ENCODE measurements at places on chromosomes 1 and 21.
A peak's percentile ranks its signal among the peaks of the same experiment; 100 is the strongest.

DNA sequence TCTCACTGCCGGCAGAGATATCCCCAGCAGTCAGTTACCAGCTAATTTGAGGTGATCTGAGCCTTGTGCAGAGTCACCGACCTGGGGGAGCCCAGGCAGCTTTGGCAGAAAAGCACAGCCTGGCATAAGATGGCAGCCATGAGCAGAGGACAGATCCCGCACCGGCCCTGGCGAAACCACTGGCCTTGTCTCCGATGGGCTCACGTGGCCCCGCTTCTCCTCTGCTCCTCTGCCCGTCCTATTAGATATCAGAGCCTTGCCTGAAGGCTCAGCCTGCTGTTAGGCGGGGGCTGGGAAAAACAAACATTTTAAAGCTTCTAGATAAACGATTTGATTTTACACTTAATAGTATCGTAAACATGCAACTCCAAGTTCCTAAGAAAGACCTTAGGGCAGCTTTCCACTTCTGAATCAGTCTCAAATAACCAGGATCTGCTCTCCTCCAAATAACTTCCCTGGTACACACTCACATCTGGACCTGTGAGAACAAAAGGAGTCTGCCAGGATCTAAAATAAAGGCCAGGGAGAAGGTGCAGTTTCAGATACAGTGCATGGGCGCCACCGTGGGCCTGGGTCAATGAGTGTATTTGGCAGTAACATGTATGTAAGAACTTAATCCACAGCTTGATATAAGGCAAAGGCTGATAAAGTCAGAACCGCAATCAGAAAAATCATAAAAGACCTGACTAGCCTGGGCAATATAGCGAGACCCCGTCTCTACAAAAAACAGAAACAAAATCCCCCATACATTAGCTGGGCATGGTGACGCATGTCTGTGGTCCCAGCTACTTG lies 10.0 kb downstream of the EDARADD start:
- DNase-seq: no peak

DNA sequence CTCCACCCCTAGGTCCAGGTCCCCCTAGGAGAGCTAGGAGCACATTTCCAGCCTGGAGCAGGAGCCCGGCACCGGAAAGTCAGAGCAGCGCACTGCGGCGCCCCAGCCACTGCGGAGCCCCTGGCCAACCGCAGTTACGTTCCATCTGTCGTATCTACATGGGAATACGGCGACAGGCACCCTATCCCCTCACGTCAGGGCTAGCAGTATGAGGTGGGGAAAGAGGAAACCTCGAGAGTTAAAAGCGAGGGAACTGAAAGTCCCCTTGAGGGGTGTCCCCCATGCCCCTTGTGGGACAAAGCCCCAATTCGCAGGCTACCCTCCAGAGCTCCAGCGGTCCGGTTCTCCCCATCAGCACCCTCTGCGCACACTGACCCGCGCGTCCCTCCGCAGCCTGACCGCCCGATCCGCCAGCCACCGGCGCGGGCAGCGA lies 995 bp downstream of the COLGALT2 start:
- no peak for DNase-seq

- DNase-seq: peak; percentile 49
Observed at GRCh38 chr21:40386294-40386911, 460.6 kb downstream of the DSCAM start.

DNA sequence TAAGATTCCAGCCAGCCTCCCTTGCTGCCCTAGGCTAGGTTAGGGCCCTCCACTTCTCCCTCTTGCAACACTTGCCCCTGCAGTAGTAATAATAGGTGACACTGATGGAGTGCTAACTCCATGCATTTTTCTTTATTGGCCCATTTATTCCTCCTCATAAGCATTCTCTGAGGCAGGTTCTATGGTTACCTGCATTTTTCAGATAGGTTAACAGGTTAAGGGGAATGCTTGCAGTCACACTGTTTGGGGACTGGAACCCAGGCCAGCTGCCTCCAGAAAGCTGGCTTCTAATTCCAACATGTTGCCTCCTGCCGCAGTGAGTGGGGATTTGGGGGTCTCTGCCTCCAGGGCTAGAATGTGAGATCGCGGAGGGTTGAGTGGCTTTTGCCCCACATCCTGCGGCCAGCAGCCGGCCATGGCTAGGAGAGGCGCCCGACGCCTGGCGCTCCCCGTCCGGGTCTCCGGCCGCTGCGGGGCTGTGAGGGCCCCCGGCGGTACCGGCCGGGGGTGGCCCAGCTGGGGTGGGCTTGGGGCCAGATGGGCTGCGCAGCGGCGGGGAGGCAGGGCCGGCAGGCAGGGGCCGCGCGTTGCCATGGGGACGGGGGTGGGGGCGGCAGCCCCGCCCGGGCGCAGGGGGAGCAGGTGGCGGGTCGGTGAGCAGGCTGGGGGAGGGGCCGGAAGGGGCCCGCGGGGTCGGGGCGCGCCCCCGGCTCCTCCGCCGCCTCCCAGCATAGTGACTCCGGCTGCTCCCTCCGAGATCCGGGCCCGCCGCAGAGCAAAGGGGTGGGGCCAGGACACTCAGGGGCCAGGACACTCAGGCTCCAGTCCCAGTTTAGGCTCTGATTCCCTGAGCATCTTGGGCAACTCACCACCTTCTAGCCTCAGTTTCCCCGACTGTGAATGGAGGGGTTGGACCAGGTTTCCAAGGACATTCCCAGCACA lies 68.4 kb upstream of the SSBP3 start:
- peak; percentile 50 for DNase-seq

GRCh38 chr1:33460144-33460543 lies 12.3 kb upstream of the ZSCAN20 start:
- DNase-seq: no peak

DNA sequence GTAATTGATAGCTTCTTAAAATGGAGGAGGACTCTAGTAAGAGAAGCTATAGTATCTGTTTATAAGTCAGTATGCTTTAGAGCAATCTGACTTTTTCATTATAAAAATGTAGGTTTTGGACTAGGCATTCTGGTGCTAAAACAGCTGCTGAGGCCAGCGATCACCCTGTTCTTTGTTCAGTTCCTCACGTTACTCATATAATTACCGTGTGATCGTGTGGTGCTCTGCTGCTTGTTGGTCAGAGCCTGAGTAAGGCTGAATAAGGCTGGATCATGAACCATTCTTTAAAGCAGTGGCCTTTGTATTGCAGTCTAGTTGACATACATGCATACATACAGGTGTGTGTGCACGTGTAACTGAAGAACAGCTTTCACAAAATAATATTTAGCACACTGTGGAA lies 25.2 kb downstream of the CDC42 start:
- no peak for DNase-seq

DNA sequence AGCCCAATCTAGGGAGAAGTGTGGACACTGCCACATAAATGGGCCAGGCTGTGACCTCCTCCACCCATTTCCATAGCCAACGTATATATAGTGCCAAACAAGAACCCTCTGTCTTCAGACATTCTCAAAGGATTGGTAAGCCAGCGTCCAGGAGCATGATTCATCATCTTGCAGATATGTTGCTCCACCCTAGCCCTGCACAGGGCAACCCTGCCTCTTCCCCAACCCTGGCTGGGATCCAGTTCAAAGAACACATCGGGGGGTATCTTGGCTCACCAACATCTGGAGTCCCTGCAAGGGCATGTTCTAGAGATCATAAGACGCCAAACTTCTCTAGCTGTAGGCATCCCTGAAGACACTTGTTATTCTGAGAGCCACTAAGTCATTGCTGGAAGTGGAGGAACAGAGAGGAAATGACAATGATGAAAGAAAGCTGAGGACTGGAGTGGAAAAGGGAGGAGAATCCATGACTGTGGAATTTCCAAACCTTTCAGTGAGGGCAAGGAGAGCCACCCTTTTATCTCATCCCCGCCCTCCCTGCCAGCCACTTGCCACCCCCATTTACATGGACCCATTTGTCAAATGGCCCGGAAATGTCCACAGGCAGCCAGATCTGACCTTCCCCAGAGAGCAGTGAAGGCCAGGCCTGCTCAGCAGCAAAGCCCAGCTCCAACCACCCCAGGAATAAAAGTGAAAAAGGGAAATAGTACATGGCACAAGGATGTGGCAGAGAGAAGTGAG lies 144.1 kb upstream of the CTTNBP2NL start:
- DNase-seq: no peak

DNA sequence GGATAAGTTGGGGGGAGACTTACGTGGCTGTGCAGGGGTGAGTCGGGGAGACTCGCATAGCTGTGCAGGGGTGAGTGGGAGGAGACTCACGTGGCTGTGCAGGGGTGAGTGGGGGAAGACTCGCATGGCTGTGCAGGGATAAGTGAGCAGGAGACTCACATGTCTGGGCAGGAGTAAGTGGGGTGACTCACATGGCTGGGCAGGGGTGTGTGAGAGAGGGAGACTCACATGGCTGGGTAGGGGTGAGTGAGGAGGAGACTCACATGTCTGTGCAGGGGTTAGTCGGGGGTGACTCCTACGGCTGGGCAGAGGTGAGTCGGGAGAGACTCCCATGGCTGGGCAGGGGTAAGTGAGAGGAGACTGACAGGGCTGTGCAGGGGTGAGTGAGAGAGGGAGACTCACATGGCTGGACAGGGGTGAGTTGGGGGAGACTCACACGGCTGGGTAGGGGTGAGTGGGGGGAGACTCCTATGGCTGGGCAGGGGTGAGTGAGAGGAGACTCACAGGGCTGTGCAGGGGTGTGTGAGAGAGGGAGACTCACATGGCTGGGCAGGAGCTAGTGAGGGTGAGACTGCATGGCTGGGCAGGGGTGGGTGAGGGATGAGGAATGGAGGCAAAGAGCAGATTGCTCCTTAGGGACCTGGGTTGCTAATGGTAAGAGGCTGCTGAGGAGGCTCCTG lies 56.0 kb upstream of the ABCG1 start:
- DNase-seq: peak; percentile 26

DNA sequence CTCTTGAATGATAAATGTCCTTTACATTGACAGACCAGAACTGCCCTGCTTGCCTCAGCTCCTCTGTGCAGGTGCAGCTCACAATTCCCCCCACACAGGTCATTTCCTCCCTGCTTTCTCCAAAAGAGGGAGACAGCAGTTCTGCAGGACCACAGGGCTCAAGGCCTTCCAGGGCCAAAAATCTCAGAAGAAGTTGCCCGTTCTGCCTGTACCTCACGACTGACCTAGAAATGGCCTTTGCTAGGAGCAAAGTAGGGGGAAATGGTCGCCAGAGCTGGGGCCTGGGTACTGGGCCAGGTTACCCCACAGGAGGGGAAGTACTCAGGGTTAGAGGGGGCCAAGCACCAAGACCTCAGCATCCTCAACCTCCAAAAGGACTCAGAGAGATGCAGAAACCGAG lies 11.1 kb downstream of the RNU1-2 start:
- DNase-seq: no peak

- DNase-seq: no peak
Observed at GRCh38 chr21:42863504-42863870, 15.9 kb downstream of the WDR4 start.

DNA sequence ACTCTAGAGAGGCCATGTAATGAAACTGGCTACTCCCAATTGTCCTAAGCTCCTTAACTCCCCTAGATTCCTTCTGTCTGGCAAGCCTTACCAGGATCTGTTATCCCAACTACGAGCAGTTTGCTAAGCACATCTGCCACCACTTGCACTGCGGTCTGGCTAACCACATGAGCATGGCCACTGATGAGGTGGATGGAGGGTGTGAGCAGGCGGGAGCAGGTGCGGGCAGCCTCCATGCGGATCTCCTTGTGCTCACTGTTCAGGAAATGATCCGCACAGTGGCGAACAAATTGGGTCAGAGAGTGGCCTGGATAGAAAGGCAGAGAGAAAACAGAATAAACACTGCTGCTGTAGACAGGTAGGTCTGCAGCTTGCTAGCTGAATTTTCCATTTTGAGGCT lies 24.0 kb downstream of the MTOR start:
- no peak for DNase-seq

DNA sequence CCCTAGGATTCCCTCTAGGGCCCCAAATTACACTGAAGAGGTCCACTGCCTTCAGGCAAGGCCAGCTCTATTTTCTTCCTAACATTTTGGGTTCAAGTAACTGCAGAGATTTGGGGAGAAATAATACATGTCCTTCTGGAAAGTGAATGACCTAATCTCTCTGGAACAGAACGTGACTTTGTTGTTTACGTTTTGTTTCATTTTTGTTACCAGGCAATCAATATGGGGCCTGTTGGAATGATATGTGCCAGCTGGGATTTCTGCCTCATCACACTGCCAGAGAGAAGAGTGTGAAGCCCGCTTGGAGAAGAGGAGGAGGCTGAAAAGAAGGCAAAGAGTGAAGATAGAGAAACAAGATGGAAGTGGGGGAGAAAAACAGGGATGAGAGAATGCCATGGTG lies 116.7 kb downstream of the FASLG start:
- no peak for DNase-seq

DNA sequence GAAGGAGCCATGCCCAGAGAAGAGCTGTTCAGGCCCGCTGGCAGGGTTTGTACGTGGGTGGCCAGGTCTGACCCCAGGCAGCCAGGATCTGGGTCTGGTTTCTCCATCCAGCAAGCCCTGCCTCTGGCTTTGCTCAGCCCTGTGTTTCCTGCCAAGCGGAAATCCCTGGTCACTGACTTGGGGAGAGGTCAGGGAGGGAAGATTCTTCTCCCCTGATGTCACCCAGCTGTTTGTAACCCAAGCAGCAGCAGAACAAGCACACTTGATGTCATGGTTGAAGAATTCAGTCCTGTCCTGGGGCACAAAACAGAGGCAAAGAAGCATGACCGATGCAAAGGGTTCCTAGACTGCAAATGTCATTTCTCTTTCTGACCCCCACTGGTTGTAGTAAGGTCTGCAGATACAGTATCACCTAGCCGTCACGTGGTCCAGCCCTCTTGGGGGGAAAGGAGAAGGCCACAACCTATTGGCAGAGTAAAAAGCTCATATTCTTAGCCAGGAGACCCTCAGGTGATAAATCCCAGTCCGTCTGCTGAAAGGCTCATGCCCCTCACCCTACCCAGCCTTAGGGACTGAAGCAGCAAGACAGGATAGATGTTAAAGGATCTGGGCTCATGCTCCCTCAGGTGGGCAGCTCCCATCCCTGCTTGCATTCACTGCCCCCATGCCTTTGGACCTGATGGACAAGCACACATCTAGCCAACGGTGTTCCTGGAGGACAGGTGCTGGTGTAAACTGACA lies 120.9 kb downstream of the SYT2 start:
- no peak for DNase-seq

DNA sequence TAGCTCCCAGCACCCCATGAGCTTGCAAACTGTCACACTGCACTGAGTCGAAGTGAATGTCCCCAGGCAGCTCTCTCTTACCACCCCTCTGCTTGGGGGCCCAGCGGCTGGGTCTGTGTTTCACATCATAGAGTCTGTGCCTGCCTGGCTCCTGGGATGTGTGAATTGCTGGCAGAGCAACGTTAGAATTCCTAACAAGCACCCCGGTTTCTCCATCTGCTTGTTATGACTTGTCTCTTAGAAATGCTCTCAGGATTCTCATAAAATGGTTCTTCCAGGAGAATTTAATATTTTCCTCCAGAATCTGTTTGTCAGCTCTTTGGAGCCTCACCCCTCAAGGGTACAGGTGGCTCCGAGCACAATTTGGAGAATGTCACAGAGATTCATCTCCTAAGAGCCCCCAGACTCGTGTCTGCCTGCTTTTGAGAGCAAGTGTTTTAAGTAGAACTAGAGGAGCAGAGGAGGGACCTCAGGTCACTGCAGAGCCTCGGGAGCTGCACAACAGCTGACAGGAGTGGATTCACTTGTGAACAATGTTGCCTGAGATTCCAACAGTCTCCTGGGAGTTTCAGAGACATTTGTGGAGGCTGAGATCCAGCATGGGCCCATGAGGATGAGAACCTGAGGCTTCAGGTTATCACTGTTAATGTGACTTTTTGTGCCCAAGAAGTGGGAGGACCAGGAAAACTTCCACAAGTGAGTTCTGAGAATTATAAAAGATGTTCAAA lies 131.5 kb downstream of the KCNJ6 start:
- DNase-seq: no peak
